ENCODE measurements at places on chromosomes 6 and 20. TPM values are rescaled to one million over a fixed set of nuclear protein-coding genes. Genes with fewer than 3 reads are reported as not detected.
A peak's percentile ranks its signal among the peaks of the same experiment; 100 is the strongest.

The CALHM5 gene
- 16.7 TPM for total RNA-seq

The SIGLEC1 gene
- 12.2 TPM for total RNA-seq

The PROKR2 gene
- not detected for total RNA-seq

The DEFB127 gene
- not detected for total RNA-seq

DNA sequence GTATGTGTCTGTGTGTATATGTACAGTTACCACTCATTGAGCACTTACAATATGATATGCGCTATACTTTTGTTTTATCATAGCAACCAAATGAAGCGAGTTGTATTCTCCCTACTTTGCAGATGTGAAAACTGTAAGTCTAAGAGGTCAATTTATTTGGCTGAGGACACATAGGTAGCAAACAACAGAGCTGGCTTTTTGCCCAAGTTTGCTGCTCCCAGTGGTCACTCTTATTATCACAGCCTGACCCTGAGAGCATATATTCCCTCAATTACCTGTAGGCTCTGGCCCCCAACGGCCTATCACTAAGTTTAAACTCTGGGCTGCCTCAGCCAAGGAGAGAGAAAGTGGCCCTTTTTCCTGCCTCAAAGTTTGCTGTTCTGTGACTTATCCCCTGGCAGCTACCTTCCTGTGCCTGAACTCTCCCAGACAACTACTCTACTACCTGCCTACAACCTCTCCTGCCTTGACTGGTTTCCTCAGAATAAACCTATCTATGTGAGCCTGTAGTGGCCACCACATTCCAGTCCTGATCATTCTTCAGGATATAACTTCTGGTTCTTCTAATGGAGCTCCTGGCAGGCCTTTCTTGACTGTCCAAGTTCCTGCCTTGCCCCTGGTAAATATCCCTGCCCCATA is 221.8 kb downstream of the FRK start:
- no peaks in the 10 kb centered on the region for H3K36me3 ChIP-seq
- H3K4me1 ChIP-seq = no peaks in the 10 kb centered on the region
- no peak overlapping the region for H3K4me3 ChIP-seq
- no peak for DNase-seq

DNA sequence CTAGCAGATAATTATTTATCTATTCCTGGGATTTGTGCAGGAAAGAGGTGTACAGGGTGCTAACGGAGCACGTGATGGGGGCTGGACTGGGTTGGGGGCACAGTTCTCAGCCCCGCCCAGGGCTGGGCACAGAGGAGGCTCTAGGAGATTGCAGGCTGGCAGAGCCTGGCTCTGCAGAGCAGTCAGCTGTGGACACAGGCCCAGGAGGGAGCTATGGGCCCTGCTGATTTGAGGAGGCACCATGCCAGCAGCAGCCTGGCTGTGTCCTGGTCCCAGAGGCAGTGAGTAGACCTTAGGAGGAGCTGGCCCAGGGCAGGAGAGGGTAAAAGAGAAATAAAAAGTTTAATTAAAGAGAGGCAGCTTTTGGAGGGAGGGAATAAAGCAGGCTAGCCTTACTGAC is 19.3 kb downstream of the MAFB start:
- no peak overlapping the region for H3K4me3 ChIP-seq
- no peak for DNase-seq
- no peak overlapping the region for H3K27ac ChIP-seq
- H3K36me3 ChIP-seq = no peaks in the 10 kb centered on the region
- no peaks in the 10 kb centered on the region for H3K27me3 ChIP-seq

- H3K4me3 ChIP-seq = no peak overlapping the region
- no peak overlapping the region for H3K27ac ChIP-seq
- H3K4me1 ChIP-seq = peaks cover 13% of the 10 kb centered on the region
- DNase-seq = no peak
- no peaks in the 10 kb centered on the region for H3K27me3 ChIP-seq
Measured at GRCh38 chr6:159963111-159963510, 5.8 kb upstream of the IGF2R start.

DNA sequence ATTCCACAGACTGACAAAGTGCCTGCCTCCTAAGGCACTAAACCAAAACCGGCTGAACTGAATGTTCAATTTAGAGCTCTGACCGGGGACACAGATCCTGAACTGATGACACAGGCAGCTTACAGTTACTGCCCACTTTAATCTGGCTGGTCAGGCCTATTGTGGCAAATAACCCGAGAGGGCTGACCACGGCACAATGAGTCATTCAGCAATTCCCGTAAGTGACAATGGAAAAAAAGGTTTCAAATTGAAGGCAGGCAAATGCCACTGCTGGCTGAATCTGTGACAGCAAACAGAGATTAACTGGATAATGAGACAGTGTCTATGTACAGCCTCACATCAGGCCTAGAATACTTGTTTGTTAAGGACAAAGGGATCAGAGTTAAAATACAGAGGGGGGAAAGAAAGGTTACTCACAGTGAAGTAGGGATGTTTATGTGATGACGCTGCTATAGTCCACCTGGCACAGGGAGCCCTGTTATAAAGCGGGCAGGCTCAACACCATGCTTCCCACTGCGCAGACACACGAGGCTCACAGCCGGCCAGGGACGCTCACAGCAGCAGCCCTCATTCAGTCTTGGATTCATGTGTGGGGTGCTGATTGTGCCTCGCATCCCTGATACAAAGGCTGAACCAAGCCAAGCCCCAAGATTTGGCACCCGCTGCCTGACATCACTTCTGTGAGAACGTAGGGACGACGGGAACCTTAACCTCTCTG is 54.4 kb downstream of the RTN4IP1 start:
- no peak overlapping the region for H3K27ac ChIP-seq
- no peak for DNase-seq
- H3K4me1 ChIP-seq = no peaks in the 10 kb centered on the region
- H3K4me3 ChIP-seq = no peak overlapping the region

DNA sequence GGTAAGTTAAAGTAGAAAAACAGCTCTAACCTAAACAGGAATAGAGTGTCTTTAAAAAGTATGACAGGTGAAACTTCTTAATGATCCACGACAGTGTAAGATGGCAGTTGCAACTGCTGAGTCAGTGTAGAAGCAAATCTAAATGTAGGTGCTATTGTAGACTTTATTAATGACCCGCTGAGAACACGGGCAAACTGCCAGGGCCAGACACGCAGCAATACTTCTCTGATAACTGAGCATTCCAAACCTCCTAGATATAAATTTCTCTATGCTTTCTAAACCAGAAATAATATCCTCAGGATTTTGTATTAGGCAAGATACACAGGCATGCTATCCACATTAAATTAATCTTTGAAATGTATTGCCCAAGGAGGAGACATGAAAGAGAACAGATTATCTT is 1076.4 kb downstream of the HACE1 start:
- no peak for DNase-seq
- no peak overlapping the region for H3K27ac ChIP-seq
- no peaks in the 10 kb centered on the region for H3K36me3 ChIP-seq
- no peaks in the 10 kb centered on the region for H3K4me1 ChIP-seq
- no peak overlapping the region for H3K4me3 ChIP-seq

GRCh38 chr6:10000551-10000950 is 414.3 kb downstream of the TFAP2A start:
- DNase-seq = no peak
- H3K4me1 ChIP-seq = no peaks in the 10 kb centered on the region
- no peak overlapping the region for H3K4me3 ChIP-seq
- H3K36me3 ChIP-seq = no peaks in the 10 kb centered on the region
- no peak overlapping the region for H3K27ac ChIP-seq
- no peaks in the 10 kb centered on the region for H3K27me3 ChIP-seq

GRCh38 chr6:34525431-34526175 is 30.5 kb downstream of the SPDEF start:
- H3K36me3 ChIP-seq = no peaks in the 10 kb centered on the region
- peaks cover 10% of the 10 kb centered on the region for H3K4me1 ChIP-seq
- H3K27ac ChIP-seq = no peak overlapping the region
- no peaks in the 10 kb centered on the region for H3K27me3 ChIP-seq

DNA sequence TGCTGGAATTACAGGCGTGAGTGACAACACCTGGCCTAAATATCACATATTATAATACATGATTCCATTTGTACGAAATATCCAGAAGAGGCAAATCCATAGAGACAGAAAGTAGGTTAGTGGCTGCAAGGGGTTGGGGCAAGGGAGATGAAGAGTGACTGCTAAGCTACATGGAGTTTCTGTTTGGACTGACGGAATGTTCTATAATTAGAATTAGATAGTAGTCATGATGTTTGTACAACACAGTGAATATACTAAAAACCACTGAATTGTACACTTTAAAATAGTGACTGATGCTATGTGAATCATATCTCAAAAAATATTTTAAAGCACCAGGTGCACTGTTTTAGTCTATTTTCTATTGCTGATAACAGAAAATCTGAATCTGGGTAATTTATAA is 3.7 kb upstream of the HEBP2 start:
- H3K27me3 ChIP-seq = no peaks in the 10 kb centered on the region
- no peak overlapping the region for H3K4me3 ChIP-seq
- DNase-seq = no peak

DNA sequence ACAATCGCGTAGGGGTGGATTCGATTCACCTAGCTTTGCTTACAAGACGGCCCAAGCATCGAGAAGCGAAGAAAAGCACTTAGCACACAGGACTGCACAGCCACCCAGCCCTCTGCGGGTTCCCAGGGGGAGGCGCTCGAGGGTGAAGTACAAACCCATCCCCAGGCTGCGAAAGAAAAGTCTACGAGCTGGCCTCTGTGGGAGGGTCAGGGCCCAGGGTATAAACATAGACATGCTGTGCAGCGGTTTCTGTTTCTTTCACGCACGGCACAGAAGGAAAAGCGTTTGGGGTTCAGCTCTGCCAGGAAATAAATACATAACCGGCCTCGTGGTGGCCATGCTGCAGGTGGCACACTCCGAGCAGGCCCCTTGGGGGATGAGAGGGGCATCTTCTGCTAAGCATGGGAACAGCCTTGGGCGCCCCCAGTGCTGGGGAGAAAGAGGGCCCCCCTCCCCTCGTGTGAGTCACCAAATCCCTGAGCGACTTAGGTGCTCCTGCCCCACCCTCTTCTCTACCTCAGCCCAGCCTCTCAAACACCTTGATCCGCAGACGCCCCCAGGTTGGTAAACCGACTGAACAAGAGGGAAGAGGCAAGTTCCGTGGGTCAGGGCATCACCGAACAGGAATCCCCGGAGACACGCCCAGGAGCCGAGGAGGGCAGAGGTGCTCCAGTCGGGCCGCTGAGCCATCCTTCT is 91.6 kb upstream of the RIPOR2 start:
- H3K27me3 ChIP-seq = no peaks in the 10 kb centered on the region
- no peak for DNase-seq
- no peak overlapping the region for H3K27ac ChIP-seq
- no peak overlapping the region for H3K4me3 ChIP-seq
- H3K4me1 ChIP-seq = no peaks in the 10 kb centered on the region

DNA sequence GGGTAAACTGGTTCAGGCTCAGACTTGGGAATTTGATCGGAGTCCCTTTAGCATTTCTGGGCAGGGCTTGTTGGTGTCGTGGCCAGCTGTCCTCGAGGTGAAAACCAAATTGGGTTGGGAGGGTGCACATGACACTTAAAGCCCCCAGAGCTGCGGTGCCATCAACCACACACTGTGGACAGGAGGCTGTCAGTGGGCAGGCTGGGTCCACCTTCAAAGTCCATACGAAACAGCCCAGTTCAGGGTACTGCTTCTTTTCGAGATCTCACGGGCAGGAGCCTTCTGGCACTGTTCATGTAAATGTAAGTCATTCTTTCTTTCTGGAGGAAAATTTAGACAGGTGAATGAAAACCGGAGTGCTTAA is 7.0 kb downstream of the SYNJ2 start:
- no peak overlapping the region for H3K4me3 ChIP-seq
- H3K4me1 ChIP-seq = peaks cover 54% of the 10 kb centered on the region
- H3K27ac ChIP-seq = no peak overlapping the region
- no peak for DNase-seq
- no peaks in the 10 kb centered on the region for H3K27me3 ChIP-seq

DNA sequence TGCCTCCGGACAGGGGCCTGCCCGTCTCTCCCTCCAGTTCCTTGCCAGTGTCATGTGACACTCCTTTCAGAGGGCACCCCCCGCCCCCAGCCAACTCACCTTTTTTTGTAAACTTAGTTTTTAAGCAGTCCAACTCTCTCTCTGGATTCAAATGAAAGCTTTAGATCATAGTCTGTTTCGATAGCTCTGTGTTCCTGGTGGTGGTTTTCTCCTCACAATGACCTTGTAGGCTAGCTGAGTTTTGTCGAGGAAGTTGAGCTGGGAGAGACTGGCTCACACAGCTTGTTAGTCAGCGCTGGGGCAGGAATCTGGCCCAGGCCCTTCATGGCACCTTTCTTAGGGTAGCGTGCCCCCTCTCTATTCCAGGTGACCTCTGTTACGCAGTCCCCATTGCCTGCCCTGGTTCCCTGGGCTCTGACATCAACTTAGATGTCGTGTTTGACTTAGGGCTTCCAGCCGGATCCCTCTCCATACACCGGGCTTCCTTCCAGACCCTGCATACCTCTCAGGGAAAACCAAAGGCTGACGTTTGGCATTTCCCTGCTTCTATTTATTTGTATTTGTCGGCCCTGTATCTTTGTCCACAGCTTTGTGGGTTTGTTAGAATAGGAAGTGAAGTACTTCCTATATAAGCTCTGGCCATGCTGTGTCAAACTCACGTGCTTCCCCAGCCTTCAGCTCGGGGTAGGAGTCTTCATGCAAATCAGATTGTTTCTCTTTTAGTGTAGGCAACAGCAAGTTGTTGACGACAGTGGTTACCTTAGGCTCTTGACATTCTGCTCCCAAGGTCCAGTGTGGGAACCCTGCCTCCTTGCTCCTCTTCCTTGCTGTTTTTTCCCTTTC is 12.7 kb downstream of the IGF2R start:
- no peak for DNase-seq
- H3K27me3 ChIP-seq = no peaks in the 10 kb centered on the region
- H3K27ac ChIP-seq = peak overlapping the region; percentile 57
- H3K36me3 ChIP-seq = no peaks in the 10 kb centered on the region

GRCh38 chr6:164035900-164036485 is 621.5 kb downstream of the QKI start:
- no peaks in the 10 kb centered on the region for H3K27me3 ChIP-seq
- no peak overlapping the region for H3K27ac ChIP-seq
- no peak overlapping the region for H3K4me3 ChIP-seq

DNA sequence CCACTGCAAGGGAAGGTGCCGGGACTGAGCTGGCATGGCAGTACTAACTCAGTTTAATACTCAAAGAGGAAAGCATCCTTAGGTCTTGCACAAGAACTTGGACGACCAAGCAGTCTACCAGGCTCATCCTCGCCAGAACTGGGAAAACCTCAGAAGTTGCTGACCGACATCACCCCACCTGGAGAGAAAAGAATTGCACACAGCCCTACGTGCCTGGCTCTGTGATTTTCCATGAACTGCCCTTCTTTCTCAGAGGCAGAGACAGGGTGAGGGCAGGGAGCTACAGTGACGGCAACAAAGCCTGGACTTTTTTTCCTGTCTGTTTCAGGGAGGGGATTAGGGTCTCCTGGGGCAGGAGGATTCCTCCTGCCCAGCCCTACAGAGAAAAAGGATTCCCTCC is 8.0 kb downstream of the JAG1 start:
- H3K4me3 ChIP-seq = peak overlapping the region; percentile 96
- peaks cover 17% of the 10 kb centered on the region for H3K36me3 ChIP-seq
- H3K27me3 ChIP-seq = no peaks in the 10 kb centered on the region
- H3K4me1 ChIP-seq = peaks cover 44% of the 10 kb centered on the region
- DNase-seq = no peak
- H3K27ac ChIP-seq = peak overlapping the region; percentile 100

GRCh38 chr6:44697327-44697726 is 309.8 kb downstream of the CDC5L start:
- DNase-seq = no peak
- no peaks in the 10 kb centered on the region for H3K36me3 ChIP-seq
- H3K27ac ChIP-seq = no peak overlapping the region
- no peaks in the 10 kb centered on the region for H3K4me1 ChIP-seq
- H3K27me3 ChIP-seq = no peaks in the 10 kb centered on the region

GRCh38 chr6:36735110-36736071 is 37.8 kb downstream of the RAB44 start:
- peak; percentile 77 for DNase-seq
- H3K4me1 ChIP-seq = peaks cover 17% of the 10 kb centered on the region
- peak overlapping the region; percentile 65 for H3K4me3 ChIP-seq

All from thoracic aorta (tissue), 2 donors.